NCI-H774 (cell line): ENCODE measurements at places on chromosomes 5 and 9.

DNA sequence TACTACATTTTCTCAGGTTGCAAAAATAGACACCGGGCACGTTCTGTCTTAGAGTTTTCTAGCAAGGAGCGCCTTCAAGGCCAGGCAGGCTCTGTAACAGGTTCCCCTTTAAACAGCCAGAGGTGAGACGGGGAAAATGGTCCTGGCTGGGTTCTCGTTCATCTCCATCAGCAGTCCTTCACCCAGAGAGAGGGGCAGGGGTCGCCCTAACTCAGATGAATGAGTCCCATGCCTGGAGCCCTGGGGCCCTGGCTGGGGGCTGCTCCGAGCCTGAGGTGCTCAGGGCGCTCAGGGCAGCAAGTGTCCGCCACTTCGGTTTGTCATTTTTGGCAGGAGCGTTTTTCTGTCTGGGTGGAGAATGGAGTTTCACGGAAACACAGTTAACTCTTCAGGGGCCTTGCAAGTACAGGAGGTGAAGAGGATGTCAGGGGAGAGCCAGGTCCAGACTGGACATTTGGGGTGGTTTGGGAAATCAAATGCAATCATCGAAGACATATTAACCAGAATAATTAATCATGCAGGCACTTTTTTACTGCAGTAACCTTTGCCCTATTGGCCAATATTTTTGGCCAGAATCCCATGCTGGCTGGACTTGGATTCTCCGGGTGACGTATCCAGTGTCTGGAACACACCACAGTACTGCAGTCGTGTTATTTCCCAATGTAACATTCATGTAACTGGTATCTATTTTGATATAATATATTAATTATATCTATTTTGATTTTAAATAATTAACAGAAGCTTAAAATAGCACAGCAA lies 2.9 kb downstream of the NTNG2 start:
- no peak for DNase-seq

DNA sequence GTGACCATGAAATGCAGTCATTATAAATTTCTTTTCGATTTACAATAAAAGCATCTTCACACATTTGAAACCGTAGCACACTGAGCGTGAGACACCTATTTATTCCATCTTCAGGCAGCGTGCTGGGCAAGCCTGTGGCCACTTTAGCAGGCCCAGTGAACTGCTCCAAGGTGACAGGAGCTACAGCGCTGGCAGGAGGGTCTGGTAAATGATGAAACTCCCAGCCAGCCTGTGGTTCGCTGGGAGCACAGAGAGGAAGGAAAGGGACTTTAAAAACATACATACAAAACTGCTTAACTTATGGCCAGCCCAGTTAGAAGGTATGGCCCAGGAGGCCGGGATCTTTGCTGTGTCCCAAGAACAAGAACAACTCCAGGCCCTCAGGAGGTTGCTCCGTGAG lies 5.1 kb downstream of the RAPGEF1 start:
- DNase-seq = no peak

DNA sequence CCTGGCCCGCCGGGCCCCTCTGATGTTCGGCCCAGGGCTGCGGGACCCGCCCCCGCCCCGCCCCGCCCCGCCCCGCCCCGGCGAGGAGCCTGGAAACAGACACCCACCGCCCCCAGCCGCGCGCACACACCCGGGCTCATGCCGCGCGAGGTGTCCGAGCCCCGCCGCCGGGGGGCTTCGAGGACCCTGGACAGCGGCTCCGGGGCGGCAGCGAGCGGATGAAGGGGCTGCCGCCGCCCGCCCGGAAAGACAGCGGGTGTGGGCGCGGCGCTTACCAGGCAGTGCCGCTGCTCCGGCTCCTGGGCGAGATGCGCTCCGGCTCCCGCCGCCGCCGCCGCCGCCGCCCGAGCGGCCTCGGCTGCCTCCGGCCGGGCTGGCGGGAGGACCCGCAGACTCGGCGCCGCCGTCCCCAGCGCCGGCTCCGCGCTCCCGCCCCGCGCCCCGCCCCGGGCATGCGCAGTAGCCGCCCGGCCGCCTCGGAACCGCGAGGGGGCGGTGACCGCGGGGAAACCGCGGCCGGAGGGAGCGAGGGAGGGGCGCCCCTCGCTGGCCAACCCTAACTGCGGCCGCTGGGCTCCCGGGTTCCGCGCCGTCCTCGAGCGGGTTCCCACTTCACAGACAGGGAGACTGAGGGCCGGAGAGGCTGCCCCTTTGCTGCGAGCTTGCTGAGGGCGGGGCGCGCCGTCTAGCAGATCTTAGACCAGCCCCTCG lies at the start of gene GPRIN1:
GPRIN1 (minus strand) TSS at position 433 of the 711 bp plus-strand sequence. CDS start 10,322 bp downstream, outside the sequence.
- peak; percentile 74 for DNase-seq

- no peak for DNase-seq
Observed at GRCh38 chr5:74393943-74394342, 246.6 kb downstream of the ENC1 start.

GRCh38 chr5:124655921-124656511 lies 90.4 kb downstream of the ZNF608 start:
- peak; percentile 86 for DNase-seq

- no peak for DNase-seq
Observed at GRCh38 chr9:13554626-13555025, 275.1 kb upstream of the MPDZ start.

DNA sequence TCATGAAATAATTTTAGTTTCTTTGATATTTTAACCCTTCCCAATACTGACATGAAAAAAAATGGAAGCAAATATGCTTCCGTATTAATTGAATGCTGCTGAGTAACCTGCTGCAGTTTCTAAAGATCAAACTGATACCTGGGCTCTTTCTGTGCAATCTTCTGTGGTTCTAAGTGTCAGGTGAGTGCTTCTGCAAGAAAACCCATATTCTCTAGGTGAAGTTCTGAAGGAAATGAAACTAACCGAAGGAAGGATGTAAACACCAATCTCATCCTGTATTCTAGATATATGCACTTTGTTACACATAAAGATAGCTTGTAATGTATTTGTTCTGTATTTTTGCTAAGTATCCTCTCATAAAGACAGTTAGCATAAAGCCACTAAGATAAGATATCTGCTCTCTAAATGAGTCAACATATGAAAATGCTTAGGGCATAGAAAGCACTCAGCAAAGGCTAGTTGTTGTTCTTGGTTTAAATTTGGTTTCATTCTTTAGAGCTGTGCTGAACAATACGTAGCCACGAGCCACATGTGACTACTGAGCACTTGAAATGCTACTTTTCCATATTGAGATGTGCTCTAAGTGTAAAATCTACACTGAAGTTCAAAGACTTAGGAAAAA lies 52.0 kb downstream of the ITGA2 start:
- DNase-seq = no peak

DNA sequence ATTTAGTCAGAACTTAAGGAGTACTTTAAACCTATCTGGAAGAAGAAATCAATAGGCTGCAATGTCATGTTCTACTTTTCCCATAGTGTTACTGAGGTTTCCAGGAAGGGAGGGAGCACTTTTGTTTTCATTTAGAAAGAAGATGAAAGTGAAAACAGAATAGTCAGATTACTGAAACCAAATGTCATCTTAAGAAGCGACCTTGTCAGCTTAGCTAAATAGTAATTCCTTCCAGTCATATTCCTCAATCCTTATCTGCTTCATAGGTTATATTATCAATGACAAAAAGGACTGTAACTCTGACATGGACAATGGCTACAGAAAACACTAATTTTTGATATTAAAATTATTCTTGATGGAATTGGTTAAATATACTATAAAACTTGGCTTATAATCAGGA lies 27.7 kb downstream of the SAR1B start:
- no peak for DNase-seq

GRCh38 chr5:878125-878524 lies 14.5 kb downstream of the BRD9 start:
- DNase-seq = no peak

- peak; percentile 14 for DNase-seq
Observed at GRCh38 chr5:21152611-21153010, 1164.6 kb upstream of the CDH18 start.

- no peak for DNase-seq
Observed at GRCh38 chr5:138663009-138663408, 87.8 kb upstream of the HSPA9 start.

DNA sequence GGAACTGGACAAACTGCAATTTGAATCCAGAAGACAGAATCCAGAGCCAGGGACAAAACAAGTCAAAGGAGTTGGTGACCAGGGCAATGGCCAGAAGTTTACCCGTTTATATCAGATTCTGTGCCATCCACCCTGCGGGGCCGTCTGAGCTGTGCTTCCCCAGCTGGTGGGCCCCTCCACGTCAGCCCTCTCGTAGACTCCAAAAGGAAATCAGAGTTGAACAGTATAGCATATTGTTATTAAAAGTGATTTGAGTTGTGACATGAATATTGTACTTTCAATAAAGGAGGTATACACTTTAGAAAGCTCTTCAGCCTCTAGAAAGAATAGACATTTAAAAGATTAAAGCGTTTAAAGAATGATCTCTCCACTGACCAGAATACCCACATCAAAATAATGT lies 102.4 kb downstream of the NFIB start:
- no peak for DNase-seq

GRCh38 chr5:137563646-137564397 lies 64.7 kb upstream of the SPOCK1 start:
- DNase-seq = peak; percentile 2

DNA sequence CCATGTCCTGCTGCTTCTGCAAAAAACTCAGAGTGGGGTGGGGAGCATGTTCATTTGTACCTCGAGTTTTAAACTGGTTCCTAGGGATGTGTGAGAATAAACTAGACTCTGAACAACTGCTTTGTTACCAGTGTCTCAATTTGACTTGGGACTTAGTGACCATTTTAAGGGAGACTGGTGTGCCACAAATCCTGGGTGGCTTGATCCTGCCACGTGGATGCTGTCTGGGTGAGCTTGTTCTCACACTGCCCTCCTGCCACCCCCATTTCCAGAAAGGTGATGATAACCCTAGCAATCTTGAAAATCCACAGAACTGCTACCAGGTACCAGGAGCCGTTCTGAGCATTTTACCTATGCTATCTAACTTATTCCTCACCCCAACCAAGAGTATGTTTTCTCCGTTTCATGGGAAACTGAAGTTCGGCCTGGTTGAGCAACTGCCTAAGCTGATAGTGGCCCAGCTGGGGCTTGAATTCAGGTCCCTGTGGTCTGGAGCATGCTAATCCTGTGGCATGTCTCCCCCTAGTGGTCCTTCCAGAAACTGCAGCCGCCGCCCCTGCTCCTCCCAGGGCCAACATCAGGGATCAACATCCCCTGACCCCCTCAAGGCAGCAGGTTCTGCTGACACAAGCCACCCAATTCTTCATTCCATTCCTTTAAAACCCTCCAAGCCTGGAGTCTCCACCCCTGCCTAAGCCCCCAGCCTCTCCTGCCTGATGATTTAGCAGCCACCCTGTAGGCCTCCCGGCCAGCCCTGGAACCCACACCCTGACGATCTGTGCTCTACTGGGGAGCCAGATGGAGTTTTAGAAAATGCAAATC lies 2.8 kb downstream of the IL3 start:
- peak; percentile 26 for DNase-seq
